ENCODE measurements at places on chromosomes 1 and 21.

DNA sequence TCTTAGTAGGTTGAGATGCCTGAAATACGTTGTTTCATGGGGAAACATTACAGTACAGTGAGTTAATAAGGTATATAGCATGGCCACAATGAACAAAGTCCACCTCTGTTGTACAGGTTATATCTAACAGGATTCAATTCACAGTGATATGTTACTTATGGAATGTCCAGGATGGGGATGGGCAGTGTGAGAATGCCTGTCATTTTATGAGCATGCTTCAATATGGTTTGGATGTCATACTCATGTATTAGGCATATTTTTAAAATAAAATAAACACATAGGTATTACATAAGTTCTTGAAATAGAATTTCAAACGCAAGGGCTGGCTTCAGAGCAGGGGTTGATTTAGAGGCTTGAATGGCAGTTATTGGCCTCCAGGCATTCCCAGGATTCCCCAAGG lies 6.1 kb upstream of the PHLDA3 start:
- no peak for DNase-seq

DNA sequence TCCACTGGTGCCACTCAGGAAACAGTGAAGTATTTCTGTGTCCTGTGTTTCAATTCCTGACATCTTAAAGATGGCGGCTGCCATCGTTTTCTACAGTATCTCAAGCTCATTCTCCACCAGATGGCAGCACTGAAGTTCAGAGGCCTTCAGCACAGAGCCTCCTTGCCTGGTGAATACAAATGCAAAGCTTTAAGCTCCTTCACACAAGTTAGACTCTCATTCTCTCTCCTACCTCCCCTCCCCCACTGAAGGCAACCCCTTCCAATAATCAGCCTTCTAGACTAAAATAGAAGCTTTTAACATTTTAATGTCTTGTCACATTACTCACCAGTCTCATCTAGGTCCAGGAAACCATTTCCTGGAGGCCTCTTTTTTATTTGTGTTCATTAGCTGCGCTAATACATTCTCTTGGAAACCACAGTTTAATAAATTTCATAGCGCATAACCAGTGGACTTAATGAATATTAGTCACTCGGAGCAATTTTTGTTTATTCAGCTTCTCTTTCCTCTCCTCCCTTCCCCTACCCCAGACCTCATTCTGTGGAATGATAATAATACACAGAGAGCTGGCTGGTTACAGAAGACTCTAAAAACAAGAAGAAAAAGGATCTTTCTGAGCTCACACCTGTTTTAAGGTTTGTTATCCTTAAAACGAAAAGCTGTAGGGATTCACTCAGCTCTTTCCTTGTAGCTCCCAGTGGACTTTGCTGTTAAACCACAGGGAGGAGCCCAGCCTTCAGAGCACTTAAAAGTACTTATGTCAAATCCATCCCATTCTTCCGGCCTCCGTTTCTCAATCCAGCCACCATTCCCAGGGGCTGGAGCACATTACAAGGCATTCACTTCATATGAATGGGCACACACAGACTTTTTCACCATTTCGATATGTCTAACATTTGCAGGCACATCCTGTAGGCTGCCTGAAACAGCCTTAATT lies 384.9 kb downstream of the HLX start:
- DNase-seq = peak; percentile 72

DNA sequence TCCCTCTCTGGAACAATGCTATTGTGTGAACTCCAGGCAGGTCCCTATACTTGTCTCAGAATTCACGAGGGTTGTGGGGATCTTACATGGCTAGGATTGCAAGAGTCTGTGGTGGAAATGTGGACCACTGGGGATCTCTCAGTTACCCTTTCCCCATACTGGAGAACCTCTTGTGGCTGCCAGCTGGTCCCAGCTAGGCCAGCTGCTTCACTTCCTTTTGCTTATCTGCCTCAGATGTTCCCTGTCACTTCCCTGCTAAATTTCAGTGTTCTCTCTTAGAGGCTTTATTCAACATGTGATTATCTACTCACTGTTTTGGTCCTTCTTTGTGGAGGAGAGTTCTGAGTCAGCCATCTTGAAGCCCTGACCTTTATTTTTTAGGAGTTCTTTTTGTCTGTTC lies 75.9 kb upstream of the SAMD13 start:
- DNase-seq = no peak

- DNase-seq = no peak
Measured at GRCh38 chr21:43972850-43973633, 39.1 kb upstream of the TRAPPC10 start.

- no peak for DNase-seq
Measured at GRCh38 chr1:238832106-238832505, 554.3 kb upstream of the CHRM3 start.

DNA sequence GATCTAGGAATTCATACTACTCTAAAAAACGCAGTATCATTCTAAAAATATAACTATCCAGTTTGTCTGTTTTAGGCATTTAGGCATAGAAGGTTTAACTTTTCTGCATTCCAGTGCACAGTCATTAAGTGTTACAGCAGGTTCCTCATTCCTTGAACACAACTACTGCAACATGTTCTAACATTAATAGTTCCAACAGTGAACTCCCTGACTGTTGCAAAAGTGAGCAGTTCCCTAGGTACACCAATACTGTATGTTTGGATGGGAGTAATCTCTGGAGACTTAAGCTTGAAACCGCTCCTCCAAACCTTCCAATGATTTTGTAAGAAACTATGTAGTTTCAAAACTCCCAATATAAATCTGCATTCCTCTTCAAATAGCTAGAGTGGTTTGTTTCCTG lies 46.2 kb downstream of the UCHL5 start:
- DNase-seq = no peak

GRCh38 chr1:154342132-154342531 lies 16.8 kb downstream of the ATP8B2 start:
- no peak for DNase-seq

GRCh38 chr1:183898001-183898396 lies 93.1 kb downstream of the RGL1 start:
- DNase-seq = no peak

DNA sequence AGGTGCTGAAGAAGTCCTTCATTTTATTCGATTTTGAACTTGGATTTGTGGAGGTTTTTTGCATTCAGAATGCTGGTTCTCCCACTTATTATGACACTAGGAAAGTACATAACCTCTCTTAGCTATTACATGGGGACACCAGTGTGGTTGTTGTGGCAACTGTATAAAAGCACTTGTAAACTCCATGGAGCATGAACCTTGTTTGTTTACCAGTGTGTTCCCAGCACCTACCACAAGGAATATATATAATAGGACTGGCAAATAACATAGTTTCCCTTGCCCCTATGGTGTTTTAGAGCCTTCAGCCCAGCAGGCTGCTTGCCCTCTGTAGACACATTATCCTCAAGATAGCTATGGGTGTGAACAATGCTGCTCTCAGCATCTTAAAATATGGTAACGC lies 43.1 kb downstream of the RASSF5 start:
- DNase-seq = peak; percentile 94

DNA sequence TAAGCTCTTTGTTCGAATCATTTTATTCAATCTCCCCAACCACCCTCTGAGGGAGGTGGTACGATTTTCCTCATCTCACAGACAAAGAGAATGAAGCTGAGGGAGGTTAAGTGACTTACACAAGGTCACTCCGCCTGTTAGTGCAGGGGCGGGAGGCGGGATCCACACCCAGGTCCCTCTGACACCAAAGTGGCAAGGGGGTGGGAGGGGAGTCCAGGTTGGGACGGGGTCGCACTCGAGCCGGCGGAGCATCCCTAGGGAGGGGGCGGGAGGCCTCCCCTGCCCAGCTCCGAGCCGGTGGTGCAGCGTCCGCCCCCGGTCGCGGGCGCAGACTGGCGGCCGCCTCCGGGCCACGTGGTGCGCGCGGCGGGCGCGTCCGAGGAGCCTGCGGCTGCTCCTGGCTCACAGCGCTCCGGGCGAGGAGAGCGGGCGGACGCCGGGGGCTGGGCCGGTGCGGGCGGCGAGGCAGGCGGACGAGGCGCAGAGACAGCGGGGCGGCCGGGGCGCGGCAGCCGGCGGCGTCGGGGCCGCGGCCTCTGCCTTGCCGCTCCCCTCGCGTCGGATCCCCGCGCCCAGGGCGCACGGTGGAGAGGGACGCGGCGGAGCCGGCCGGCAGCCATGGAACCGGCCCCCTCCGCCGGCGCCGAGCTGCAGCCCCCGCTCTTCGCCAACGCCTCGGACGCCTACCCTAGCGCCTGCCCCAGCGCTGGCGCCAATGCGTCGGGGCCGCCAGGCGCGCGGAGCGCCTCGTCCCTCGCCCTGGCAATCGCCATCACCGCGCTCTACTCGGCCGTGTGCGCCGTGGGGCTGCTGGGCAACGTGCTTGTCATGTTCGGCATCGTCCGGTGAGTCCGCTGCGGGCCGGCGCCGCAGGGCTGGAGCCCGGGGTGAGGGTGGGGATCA lies at the start of gene OPRD1:
Gene OPRD1, plus strand, starts transcription at position 405 of the 903 bp plus-strand sequence. Its CDS starts 214 bp downstream, at position 619.
- peak; percentile 61 for DNase-seq

GRCh38 chr21:41480086-41480690 lies 27.8 kb downstream of the TMPRSS2 start:
- DNase-seq = no peak

DNA sequence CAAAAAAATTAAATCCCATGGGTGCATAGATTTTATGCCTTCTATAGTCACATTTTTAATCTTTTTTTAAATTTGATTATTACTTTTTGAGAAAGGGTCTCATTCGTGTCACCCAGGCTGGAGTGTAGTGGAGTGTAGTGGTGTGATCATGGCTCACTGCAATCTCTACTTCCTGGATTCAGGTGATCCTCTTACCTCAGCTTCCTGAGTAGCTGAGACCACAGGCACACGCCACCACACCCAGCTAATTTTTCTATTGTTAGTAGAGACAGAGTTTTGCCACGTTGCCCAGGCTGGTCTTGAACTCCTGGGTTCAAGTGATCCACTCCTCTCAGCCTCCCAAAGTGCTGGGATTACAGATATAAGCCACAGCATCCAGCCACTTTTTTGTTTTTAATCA lies 10.4 kb downstream of the CBR3 start:
- no peak for DNase-seq

DNA sequence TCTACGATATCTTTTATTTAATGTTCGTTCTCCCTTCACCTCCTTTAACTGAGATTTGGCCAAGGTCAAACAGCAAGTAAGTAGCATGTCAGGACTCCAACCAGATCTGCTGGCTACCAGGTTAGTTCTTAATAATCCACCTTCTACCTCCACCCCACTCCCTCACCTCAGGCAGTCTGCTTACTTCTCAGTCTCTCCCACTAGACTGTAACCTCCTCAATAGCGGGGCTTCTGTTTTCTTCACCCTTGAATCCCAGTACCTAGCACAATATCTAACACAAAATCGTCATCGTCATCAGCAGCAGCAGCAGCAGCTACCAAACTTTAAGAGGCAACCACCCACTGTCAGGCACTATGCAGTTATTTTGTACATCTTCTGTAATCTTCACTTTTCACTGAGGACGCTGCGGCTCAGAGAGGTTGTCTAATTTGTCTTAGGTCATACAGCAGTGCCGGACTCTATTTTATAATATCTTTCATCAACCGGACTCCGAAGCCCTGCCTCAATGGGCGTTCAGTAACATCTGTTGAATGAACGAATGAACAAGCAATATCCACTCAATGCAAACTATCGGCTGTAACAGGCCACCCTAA lies 859 bp upstream of the MAGI3 start:
- no peak for DNase-seq

- DNase-seq = no peak
Measured at GRCh38 chr1:226568975-226569741, 20.6 kb downstream of the STUM start.

GRCh38 chr21:34642211-34643075 lies 26.4 kb upstream of the CLIC6 start:
- DNase-seq = no peak

DNA sequence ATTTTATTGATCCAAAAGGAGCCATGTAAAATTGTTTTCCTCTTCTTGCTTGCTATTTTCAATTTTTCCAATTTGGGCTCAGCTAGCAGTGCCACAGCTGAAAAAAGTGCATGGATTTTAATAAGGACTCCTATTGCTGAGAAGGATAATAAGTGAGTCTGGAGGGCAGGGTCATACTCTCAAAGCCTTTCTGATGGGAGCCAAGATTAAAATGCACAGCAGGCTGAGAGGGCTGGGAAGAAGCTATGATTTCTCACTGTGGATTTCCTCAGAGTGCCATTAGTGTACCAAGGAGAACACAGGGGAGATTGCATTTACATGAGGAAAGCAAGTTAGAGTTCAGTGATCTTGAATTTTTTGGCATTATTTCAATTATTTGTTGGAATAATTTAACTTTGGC lies 261.3 kb downstream of the ST6GALNAC3 start:
- no peak for DNase-seq

GRCh38 chr1:239164451-239165180 lies 221.8 kb upstream of the CHRM3 start:
- no peak for DNase-seq

DNA sequence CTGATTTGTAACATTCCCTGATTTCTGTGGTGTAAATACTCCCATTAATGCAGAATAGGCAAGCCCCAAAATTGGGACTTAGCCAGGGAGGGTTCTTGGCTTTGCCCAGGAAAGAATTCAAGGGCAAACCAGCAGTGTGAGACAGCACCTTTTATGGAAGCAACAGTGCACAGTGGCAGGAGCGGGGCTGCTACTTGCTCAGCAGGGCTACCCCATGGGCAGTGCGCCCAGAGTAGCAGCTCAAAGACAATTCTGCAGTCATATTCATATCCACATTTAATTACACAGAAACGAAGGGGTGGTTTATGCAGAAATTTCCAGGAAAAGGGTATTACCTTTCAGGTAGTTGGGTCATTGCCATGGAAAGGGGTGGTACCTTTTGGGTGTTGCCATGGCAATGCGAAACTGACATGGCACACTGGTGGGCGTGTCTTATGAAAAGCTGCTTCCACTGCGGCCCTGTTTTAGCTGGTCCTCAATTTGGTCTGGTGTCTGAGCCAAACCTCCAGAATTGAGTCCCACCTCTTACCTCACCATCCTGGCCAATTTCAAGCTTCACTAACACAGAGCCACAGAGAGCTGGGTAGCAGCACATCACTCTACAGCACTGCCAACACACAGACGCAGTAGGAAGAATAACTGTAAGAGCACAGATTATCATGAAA lies 35.9 kb downstream of the FHAD1 start:
- DNase-seq = peak; percentile 20

DNA sequence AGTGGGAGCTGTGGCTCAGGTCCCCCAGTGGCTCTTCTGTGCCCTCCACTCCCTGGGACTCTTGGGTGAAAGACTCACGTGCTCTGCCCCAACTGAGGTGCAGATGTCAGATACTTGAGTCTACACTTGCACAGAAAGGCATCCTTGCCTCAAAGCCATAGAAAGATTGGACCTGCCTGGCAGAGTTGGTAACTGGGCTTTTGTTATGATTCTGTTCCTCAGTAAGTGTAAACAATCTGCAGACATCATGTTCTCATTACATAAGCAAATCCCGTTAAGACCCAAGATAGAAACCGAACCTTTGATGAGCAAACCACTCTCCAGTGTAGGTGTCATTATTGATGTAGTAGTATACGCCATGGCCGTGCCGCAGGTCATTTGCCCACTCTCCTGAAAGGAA lies 10.0 kb downstream of the RSPH1 start:
- DNase-seq = no peak

DNA sequence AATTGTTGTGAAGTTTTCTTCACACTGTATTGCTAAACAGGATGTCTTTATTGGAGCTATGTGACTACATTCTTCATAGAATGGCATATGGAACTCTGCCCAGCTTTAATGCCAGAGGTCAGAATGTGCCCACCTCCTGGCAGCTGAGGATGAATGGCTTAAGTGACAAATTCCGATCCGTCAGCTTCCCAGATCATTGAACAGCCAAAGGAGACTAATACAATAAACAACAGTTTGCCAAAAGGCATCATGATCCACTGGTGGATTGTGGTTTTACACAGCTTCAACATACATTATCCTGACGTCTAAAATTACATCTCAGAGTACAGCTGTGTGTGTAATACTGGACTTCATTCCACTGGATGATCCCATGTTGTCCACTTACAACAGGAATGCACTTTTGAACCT lies 68.7 kb upstream of the C1orf105 start:
- DNase-seq = no peak

- no peak for DNase-seq
Measured at GRCh38 chr21:29130270-29130969, at the start of gene MAP3K7CL. TSS of gene MAP3K7CL (plus strand) at chr21:29130644. CDS start at chr21:29133345, 2,701 bp downstream.
